Activated gamma-delta T cell treated with Interleukin-2 at 50 U/mL for 16 hours (primary cell): ENCODE measurements at places on chromosomes 7 and 10.

- DNase-seq, result no peak
Observed at GRCh38 chr10:8181496-8182157, 127.1 kb downstream of the GATA3 start.

DNA sequence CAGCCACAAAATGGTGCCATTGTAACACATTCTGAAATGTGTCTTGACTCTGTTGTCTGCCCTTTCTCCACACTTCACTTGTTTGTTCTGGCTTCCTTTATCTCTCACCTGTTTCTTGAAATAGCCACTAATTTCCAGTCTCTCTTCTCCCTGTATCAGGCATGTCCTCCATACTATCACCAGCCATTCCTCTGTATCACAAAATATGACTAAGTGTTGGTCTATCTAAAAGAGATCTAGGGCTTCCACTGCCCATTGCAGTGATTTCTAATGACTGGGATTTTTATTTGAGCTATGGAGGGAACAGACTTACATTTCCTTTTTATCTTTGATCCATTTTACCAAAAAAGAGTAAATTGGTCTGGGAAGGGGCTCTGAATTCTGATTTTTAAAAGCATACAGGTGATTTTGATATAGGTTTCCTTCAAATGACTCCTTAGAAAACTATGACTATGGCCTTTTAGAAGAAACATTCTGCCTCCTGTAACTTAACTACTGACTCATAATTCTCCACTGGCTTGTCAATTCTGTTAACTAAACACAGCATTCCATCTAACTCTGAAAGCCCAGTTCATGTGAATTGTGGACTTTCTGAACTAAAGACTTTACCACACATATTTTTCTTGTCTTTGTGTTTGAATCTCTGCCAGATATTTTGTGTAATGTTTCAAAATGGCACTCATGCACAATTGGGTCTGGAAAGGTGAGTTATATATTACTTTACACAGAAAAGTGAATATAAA lies 1121.4 kb downstream of the XPNPEP1 start:
- DNase-seq, result no peak

GRCh38 chr10:66842371-66842770 lies 83.5 kb upstream of the LRRTM3 start:
- no peak for DNase-seq

DNA sequence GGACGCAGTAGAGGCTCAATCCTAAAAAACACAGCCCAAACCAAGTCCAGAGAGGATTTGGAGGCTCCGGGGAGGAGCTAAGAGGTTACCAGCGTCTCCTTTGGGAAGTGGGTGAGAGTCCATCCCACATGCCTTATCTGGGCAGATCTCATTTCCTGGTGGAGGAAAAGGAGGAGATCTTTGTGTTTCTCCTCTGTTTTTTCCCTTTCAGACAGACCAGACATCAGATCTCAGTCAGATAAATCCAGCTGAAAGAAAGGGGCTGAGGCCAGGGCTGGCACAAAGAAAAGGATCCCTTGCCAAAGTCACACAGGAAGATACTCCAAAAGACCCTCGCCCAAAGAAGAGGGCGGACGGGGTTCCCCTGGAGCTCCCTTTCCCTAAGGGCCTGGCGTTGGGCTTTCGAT lies 58.3 kb upstream of the COMTD1 start:
- no peak for DNase-seq

GRCh38 chr7:50376056-50376820 lies 71.7 kb downstream of the IKZF1 start:
- no peak for DNase-seq

DNA sequence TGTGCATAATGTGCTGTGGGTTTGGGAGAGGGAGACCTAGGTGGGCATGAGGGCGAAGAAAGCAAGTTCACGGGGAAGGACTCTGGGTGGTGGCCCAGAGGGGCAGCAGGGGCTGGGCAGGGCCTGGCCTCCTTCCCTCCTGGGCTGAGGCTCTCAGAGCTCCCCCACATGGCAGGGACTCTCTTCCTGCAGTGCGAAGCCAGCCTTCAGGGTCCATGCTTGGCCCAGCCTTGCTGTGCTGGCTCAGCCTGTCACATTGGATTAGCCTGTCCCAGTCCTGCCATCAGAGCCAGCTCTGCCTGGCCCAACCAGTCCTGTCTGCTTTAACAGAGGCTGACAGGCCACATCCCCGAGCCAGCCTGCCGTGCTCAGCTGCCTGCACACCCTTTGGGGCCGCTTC lies 20.4 kb upstream of the ZNF488 start:
- no peak for DNase-seq

GRCh38 chr10:74194999-74195398 lies 44.0 kb downstream of the ADK start:
- no peak for DNase-seq

GRCh38 chr10:113897693-113898618 lies 43.5 kb downstream of the NHLRC2 start:
- DNase-seq, result no peak
